ENCODE measurements at places on chromosomes 5 and 9.

DNA sequence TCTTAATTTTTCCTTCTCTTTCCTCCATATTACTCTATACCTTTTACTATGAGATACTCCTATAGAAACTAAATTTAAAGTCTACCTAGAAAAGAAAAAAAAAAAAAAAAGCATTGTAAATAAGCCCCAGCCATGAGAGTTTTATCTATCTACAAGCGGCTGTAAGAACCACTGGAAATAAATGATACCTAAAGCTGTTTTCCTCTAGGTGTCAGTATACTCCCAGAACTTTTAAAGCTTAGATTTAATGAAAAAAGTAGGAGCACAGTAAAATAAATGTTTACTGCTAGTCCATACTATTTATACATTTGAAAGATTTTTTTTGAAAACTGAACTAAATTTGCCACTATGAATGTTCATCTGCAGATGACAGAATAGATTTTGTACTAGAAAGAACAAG lies 26.2 kb downstream of the TYRP1 start:
- DNase-seq = no peak

DNA sequence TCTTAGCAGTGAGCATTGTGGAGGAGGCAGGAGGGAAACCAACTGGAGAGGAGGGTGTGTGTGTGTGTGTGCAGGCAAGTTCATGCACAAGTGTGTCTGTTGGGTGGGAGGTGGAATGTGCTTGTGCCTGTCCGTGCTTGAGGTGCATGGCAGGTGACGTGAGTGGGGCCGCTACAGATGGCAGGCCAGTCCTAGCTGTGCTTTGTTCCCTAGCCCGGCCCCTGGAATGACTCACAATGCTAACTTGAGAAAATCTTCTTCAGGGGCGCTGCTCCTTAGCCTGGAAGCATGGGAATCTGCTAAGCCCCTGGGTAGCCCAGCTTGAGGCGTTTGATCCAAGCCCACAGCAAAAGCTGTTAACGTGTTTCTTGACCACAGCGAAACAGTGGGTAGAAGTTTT lies 25.0 kb upstream of the DMRT2 start:
- DNase-seq = no peak

DNA sequence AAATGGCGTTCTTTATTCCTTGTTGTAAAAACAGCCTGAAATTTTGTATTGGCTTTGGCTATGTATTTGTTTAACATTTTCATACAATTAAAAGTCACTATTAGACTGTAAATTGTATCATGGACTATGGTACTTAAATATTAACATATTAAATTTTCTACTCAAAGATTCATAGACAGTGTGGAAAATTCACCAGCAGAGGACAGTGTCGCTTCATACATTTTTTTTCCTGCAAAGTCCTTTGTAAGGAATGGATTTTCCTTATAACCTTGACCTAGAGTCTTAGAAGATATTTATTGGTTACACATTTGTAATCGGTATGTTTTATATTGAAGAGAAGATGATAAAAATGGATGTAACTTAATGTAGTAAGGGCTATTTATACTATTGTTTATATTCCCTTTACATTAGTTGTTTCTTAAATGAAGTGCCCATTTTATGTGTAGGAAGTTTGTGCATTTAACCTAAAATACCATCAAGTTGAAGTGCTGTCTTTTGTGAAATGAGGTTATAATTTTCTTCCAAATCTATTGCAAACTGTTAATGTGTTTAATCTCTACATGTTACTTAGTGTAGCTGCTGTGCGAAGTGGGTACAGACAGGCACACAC lies 150.1 kb downstream of the KDM4C start:
- no peak for DNase-seq

DNA sequence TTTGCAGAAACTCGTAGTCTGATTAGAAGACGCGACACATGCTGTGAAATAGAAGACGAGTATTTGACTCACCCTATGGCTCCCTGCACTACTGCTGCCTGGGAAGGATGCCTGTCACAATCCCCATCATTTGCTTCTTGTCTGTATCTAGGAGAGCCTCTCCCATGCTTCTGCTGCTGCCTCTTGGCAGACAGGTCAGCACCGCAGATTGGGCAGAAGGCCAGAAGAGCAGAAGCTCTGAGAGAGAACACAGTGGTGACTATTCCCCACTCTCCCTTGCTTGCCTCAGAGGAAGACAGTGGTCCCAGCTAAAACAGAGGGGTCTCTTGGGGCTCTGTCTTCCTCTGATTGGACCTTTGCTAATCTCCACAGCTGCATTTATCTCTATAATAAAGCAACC lies 84.0 kb upstream of the SMIM32 start:
- no peak for DNase-seq

GRCh38 chr5:41831155-41831554 lies 39.1 kb downstream of the OXCT1 start:
- DNase-seq = no peak

GRCh38 chr5:102902135-102902448 lies 147.0 kb downstream of the PAM start:
- no peak for DNase-seq

DNA sequence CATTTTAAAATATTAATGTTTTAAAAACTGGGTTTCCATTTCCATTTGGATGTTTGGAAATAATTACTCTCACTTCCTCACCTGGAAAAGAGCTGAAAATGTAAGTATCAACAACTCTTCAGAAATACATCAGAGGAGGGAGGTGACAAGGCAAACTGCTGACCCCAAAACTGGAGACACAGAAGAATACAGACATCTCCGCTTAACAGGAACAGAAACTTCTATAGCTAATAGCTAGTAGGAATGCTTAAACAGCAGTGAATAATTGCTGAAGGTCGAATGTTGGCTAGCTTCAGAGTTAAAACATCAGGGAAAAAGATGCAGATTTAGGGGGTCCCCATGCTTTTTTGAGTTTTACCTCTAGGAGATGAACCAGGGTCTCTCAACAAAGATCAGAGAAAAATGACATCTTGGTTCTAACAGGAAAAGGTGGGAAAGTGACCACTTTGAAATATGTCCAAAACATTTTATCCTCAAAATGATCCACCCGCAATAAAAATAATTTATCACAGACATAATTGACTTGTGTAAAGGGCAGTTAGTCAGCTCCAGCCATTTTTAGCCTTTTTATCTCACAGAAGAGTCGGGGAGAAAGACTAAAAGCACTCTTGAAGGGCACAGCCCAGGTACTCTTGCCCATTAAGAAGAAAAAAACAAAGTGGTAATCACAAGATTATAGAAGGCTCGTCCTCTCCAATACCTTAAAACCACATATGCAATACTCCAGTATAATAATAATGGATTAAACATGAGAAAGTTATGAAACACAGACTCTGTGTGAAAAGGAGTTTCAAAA lies 1474.9 kb downstream of the EFNA5 start:
- no peak for DNase-seq

GRCh38 chr5:22044229-22044628 lies 808.9 kb downstream of the CDH12 start:
- DNase-seq = no peak

- DNase-seq = peak; percentile 29
Measured at GRCh38 chr5:147539053-147539452, 29.2 kb upstream of the DPYSL3 start.

DNA sequence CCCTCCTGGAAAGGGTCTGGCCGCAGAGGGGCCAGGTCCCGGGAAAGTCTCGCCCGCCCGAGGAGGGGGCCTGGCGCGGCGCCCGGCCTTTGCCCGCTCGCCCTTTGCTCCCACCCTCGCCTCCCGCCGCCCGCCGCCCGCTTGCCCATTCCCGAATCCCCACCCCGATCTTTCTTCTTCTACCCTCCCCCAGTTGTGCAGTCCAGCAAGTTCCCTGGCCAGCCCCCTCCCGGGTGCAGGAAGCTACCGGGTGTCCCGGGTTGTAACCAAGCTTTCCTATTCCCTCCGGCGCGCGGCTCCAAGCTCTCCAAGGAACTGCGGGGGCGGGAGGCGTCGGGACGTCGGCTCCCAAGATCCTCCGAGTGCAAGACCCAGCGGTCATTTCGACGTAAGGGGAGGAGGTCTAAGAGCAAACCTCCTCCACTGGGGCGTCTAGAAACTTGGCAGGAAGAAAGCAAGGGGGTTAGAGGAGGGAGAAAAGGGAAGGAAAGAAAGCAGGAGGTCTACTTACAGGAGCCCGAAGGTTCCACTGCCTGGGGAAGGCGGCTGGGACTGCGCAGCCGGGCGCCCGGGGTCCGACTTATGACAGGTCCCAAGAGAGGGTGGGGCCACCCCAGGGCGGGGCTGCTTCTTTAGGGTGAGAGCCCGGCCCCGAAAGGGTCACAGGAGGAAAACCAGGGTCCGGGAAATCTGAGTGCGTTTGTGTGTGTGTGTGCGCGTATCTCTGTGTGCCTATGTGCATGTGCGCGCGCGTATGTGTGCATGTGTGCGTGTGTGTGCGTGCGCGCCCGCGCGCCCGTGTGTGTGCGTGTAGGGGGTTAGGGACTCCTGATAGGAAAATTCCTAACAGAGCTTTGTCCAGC lies at the start of gene PTGR1:
TSS of gene PTGR1 (minus strand) at position 556 of the 863 bp plus-strand sequence. CDS start 2,225 bp downstream, outside the sequence.
- peak; percentile 90 for DNase-seq

DNA sequence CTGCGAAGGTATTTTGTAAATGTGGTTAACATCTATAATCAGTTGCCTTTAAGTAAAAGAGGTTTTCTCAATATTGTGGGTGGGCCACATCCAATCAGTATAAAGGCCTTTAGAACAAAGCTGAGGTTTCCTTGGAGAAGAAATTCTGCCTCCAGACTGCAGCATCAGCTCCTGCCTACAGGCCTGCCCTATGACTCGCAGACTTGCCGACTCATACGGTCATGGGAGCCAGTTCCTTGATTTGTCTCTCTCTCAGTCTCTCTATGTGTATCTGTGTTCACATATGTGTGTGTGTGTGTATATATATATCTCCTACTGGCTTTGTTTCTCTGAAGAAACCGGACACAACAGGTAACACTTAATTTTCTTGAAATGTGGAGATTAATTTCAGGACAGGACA lies 45.3 kb downstream of the SLC36A1 start:
- DNase-seq = peak; percentile 31

DNA sequence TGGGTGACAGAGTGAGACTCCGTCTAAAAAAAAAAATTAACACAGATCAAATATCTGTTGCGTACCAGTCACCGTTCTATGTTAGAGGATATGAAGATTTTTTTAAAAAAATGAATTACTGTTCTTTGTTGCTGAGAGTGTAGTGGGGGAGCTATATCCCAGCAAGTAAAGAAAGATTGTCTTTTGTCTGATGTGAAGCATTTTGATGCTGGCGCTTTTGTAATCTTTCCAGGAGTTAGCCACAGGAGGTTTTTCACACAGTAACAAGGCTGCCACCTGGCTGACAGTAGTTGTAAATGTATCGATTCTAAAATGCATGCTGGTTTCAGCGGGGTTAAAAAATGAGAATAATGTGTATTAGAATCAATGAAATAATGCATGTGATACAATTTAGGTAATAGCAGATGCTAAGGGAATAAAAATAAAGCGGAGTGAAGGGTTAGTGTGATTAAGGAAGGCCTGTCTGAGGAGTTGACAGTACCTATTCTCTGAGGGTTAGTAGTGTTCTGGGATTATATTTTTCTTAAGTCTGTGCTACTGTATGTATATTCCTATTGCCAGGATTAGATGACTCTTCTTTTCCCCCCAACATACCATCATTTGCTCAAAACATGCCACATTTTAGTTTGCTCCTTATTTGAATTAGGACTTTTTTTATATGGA lies 3.4 kb downstream of the LMNB1 start:
- DNase-seq = peak; percentile 69

DNA sequence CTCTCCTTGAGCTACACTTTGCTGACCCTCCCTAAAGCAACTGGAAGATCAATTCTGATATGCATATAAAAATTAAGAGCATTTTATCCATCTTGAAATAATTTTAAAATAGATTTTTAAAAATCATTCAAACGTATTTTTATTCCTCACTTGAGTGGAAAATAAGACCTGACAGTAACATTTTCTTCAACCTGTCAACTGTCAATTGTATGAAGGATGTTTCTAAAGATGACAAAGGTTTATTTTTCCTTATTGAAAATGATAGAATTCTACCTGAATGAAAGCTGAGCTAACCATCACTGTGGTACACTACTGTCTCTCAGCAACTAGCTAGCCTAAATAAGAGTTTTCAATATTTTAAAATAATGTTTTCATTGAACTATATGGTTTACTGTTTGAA lies 7.0 kb downstream of the EFNA5 start:
- DNase-seq = no peak

GRCh38 chr9:33867747-33868439 lies 50.9 kb downstream of the UBE2R2 start:
- DNase-seq = no peak

- DNase-seq = no peak
Measured at GRCh38 chr5:53357439-53357838, 123.0 kb upstream of the FST start.

GRCh38 chr5:16048132-16048531 lies 131.5 kb downstream of the MARCHF11 start:
- DNase-seq = no peak

DNA sequence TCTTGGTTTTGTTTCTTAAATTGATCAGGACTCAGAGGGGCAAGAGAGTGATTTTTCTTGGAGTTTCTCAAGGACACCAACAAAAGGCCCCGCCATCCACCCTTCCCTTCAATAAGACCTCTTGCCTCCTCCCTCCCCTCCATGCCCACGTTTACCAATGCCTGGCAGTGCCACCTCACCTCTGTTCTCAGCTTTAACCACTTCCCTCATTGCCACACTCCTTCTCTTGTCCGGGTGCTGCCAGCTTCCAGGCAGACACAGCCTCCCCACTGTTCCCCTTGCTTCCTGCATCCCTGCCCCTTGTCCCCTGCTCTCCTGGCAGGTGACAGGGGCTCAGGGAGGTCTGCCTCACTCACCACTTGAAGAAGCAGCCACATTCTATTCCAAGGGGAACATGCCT lies 90.8 kb downstream of the LHX2 start:
- no peak for DNase-seq

DNA sequence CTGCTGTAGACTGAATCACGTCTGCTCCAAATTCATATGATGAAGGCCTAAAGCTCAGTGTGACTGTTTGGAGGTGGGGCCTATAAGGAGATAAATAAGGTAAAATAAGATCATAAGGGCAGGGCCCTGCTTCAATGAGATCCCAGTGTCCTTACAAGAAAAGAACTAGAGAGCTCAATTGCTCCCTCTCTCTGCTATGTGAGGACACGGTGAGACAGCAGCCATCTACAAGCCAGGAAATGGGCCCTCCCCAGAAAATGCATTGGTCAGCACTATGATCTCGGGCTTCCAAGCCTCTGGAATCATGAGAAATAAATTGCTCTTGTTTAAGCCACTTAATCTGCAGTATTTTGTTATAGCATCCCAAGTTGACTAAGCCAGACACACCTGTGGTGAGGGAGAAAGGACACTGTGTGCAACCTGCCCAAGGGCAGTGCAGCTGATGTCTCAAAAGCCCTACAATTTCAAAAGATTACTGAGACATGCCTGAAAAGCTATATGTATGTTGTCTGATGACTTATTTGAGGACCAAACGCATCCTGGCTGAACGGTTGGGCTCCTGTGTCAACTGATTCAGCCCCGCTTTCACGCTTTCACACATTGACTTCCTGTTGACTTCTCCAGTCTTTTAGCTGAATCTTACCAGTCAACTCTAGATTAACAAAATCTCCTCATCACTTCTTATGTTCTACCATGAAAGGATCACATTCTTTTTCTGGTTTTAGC lies 13.2 kb downstream of the GZMK start:
- DNase-seq = no peak

DNA sequence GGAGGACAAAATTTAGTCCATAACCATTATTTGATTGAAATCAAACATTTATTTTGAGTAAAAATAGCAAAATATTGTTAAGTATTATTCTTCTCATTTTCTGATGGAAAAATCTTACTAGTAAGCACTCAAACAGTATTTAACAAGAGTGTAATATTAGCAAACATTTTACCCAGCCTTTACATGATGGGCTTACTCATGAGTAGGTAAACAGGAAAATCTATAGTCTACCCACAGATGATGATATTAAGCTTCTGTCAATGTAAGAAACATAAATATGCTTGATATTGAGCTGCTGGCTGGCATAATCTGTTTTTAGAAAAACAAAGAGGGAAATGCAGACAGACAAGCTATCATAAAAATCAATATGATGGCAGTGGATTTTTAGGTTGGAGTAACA lies 418.5 kb upstream of the COX7C start:
- DNase-seq = no peak

All from AG08396 (cell line).